ENCODE measurements at places on chromosomes 1 and 21.

GRCh38 chr1:111565079-111565478 is 54.5 kb upstream of the RAP1A start:
- peak; percentile 92 for DNase-seq

DNA sequence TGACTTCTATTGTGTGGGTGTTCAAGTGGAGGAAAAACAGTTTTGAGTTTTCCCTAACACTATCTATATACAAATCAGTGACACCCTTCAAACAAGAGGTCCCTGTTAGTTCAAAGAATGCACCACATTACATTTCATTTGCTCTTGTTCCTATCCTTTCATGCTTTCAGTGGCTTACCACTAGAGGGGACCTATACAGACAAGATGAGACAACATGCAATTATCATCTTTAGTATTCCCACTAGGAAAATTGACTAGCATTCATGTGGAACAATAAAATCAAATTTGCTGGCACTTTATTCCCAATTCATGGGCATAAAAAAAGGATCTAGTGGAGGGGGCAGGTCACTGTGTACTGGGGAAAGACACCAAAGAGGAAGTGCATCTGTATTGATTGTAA is 13.3 kb upstream of the SIPA1L2 start:
- no peak for DNase-seq

GRCh38 chr1:35115459-35116383 is 36.5 kb downstream of the ZMYM1 start:
- peak; percentile 15 for DNase-seq

DNA sequence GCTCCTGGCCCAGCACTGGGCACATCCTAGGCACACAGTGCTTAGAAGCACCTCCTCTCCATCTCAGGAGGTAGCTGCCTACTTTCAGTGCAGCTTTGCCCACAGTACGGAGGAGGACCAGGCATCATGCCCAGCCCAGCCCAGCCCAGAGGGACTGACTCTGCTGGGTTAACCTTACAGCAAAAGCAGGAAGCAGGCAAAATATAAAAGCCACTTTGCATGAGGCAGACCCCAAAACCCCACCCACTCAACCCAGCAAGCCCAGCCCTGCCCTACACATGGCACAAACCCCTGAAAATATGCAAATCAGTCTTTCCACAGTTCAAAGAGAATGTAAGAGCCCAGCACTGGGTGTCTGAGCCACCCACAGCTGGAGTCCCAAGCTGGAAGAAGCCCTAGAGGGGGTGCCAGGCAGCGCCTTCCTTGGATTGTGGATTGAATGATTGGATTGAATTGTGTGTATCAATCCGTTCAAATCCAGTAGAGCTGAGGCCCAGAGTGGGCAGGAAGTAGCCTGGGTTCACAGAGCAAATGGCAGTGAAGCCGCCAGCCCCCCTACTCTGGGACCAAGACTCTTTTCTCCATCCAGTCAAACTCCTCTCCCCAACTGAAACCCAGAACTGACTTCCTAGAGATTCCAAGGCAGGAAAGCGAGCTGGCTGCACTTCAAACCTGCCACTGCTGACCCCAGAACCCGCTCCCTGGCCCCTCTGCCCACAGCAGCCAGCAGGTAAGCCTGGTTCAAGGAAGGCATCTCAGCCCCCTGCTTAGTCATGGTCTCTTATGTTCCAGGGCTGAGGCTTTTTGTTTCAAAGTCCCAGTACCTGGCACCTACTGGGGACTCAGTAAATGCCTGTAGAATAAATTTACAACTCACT is 117.7 kb downstream of the LACTBL1 start:
- DNase-seq = no peak

- no peak for DNase-seq
These were observed 20.6 kb upstream of the FCGR2A start for GRCh38 chr1:161484613-161485012.

DNA sequence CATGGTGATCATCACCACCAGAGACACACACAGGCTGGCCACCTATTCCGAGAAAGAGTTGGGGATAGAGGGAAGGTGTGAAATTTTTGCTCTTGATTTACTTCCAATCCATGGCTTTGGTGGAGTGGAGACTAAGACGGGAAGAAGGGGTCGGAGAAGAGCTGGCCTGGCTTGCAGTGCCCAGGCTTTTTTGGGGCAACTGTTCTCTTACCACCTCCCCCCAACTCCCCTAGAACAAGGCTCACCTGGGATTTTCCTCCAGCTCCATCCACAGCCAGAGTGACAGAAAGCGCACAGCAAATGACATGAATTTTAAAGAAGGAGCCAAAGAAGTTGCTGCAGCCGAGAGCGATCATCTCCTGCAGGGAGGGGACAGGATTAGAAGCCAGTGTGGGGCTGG is 16.0 kb downstream of the SLC26A9 start:
- DNase-seq = no peak

GRCh38 chr1:39871796-39872195 is 11.5 kb downstream of the TRIT1 start:
- no peak for DNase-seq

DNA sequence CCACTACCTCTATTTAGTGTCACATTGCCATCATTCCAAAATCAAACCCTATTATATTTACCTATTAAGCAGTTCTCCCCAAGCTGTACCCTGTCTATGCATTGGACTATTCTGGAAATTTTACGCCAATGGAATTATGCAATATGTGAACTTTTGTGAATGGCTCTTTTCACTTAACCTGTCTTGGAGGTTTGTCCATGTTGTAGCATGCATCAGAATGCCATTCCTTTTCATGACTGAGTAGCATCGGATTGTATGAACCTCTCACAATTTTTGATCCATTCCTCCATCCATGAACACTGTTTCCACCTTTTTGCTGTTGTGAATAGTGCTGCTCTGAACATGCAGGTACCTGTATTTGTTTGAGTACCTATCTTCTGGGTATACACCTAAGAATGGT is 33.7 kb downstream of the FAM163A start:
- no peak for DNase-seq

DNA sequence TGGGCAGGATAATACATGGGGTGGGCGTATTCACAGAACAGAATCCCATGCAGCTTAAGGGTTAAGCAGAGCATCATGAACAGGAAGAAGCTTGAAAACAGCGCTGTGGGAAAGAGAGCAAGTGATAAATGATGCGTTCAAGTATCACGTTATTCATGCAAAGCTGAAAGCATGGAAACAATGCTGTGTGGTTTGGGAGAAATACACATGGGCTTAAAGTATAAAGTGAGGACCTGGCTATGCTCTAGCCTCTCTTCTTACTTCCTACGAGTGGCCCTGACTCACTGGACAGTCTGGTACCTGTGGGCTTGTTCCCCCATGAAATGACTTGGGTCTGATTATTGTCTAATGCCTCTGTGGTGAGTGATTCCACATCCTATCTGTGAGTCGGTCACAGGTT is 25.7 kb downstream of the TMPRSS2 start:
- DNase-seq = peak; percentile 18

DNA sequence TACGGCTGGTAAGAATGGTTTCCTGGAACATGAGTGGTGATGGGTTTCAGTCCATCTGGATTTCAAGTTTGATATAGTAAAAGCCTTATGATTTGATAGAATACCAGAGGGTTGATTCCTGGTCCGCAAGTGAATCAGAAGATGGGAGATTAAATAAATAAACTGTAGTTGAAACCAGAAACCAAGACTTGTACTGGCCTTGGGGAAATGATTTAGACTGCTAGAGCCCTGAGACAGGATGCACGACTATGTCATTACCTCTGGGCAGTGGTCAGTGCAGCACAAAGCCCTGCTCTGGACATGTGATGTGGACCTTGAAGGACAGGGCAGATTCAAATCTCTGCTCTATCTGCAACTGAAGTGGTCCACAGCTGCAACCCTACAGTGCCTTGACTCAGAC is 15.6 kb upstream of the FMOD start:
- DNase-seq = no peak

GRCh38 chr1:168608796-168609715 is 32.7 kb downstream of the XCL1 start:
- DNase-seq = no peak

DNA sequence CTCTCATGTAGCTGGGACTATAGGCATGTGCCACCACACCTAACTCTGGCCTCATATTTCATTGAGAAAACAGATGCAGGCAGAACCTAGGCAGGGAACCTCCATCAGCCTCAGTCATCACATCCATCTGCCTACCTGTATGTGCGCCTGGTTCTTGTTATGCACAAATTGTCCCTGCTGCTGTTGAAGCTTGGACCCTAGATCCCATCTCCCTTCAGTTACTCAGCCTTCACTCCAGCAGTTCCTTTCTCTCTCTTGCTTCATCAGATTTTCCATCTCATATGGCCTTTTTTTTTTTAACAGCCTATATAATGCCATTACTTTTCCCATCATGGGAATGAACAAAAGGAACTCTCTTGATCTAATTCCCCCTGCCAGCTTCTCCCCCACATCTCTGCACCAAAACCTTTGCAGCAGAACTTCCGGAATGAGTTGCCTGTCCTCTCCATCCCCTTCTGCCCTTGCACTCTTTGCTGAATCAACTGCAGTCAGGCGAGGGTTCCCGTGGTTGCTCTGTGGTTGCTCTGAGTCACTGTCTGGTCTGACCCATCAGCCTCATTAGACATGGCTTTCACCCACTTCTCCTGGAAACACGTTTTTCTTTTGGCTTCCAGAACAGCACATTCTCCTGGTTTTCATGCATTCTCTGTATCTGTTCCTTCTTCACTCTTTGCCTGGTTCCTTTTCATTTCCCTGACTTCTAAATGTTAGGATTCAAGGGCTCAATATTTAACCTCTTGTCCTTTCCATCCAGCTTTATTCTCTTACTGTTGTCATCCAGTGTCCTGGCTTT is 41.5 kb downstream of the UBE4B start:
- DNase-seq = peak; percentile 95

DNA sequence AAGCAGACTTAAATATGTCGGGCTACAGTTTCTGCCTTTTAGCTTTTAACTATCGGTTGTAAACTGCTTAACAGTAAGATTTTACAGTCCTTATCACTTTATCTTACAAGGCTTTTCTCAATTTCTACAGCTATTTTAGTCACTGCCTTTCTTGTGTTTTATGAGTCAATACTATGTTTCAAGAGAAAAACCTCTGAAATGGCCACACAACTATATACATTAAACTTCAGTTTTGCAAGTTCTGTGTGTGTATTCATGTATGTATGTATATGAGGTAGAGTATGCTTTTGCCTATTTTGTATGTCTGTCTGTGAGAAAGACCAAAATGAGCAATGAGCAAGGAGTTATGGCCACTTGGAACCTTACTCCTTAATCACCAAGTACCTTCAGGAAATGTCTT is 169.8 kb downstream of the SYT2 start:
- DNase-seq = no peak

DNA sequence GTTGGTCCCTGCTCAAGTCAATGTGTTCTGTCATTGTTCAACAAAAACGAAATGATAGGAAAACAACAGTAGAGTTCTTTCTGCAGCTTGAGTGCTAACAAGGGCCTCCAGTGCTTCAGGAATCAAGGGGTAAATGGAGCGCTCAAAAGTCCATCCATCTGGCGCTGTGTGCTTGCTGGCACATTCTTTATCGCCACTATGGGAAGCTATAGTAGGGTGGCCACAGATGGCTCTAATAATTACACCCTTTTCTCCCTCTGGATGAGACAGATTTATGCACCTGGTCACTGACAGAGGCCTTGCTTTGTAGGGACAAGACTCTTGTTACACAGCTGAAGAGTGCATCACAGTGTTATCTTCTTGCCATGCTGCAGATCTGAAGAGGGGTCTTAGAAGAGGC is 136.0 kb downstream of the GDAP2 start:
- DNase-seq = no peak

- DNase-seq = peak; percentile 86
These were observed 12.1 kb upstream of the SGIP1 start for GRCh38 chr1:66521721-66522365.

DNA sequence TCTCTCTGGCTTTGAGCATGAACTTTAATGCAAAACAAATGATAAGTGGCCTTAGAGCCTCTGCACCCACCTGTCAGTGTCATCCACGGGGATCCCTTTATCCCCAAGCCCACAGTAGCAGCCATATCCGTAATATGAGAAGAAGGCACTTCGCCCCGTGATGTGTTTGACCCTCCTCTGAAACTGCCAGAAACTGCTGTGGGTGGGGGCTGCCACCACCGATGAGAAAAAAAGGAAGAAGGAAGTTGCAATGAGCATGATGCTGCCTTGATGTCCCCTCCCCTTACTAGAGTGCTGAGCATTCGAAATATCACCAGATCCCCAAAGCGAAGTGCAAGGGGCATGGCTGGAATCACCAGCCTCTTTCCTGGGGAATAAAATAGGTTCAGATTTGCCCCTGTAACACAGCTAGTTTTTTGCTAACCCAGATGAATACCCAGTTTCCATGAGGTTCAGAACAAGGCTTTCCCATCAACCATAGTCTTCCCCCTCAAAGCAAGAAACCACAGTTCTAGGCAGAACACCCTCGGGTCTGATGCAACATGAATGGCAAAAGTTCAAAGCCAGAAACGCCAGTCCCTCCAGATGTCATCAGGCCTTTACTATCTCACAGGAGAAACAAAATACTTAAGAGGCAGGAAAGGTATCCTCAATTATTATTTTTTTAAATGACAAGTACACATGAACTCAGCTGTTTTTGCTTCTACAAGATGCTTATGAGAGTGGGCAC is 10.8 kb upstream of the UBXN10 start:
- no peak for DNase-seq

DNA sequence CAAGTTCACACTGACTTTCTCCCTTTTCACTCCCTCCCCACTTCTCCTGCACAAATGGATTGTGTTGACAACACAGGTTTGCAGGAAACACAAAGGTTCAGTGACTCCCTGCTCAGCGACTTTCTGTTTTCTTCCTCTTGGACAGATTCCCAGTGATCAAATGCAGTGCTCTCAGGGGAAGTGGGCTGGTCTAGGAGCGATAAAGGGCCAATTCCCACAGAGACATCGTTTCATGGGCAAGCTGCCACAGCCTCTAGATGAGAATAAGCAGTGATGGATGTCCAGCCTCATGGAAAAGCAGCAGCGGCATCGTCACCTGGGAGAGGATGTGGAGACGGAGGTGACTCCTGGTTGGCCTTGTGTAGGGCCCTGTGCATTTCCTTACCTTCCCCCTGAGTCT is 30.6 kb downstream of the FYB2 start:
- DNase-seq = no peak

DNA sequence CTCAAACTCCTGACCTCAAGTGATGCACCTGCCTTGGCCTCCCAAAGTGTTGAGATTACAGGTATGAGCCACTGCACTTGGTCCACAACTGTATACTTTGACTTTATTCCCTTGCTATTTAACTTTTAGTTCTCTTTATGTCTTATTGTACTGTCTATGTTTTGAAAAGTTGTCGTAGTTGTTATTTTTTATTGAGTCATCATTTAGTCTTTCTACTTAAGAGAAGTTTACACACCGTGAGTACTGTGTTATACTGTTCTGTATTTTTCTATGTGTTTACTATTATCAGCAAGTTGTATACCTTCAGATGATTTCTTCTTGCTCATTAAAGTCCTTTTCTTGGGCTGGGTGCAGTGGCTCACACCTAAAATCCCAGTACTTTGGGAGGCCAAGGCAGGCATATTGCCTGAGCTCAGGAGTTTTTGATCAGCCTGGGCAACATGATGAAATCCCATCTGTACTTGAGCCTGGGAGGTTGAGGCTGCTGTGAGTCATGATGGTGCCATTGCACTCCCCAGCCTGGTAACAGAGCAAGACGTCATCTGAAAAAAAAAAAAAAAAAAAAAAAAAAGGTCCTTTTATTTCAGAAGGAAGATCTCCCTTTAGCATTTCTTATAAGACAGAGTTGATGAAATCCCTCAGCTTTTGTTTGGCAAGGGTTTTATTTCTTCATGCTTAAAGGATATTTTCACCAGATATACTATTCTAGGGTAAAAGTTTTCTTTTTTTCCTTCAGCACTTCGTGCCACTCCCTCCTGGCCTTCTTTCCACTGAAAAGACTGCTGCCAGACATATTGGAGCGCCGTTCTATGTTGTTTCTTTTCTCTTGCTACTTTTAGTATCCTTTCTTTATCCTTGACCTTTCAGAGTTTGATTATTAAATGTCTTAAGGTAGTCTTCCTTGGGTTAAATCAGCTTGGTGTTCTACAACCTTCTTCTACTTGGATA is 47.6 kb downstream of the TNFSF18 start:
- DNase-seq = peak; percentile 83
